ENCODE measurements at places on chromosomes 11 and 22. TPM values are rescaled to one million over a fixed set of nuclear protein-coding genes. Genes with fewer than 3 reads are reported as not detected.

GRCh38 chr11:128624269-128625175 is 37.2 kb upstream of the ETS1 start:
- no peak for DNase-seq

- DNase-seq: peak; percentile 97
Measured at GRCh38 chr11:12182676-12183541, 72.5 kb downstream of the MICAL2 start.

- peak; percentile 46 for DNase-seq
Measured at GRCh38 chr11:58829786-58830185, 14.7 kb downstream of the GLYATL2 start.

DNA sequence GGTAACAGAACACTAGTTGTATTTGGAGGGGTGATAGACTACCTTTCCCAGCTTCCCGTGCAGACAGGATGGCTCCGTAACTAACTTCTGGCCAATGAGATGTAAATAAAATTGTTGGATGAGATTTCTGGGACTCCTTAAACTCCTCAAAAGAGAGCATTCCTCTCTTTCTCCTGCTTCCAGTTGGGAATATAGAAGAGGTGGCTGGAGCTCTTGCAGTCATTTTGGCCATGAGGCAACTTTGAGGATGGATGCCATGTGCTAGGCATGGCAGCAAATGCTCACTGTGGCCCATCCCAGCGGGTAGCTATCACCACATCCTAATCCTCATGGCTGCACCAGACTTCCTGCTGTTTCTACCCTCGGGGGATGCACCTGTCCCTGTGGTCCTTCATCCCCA is 7.4 kb downstream of the MB start:
- no peak for DNase-seq

GRCh38 chr11:69209421-69210309 is 53.9 kb downstream of the SMIM38 start:
- DNase-seq: no peak

GRCh38 chr22:34903416-34903815 is 162.5 kb upstream of the ISX start:
- no peak for DNase-seq

OR8D1 gene
- not detected for total RNA-seq

MMP3 gene
- 37.4 TPM for total RNA-seq

DNA sequence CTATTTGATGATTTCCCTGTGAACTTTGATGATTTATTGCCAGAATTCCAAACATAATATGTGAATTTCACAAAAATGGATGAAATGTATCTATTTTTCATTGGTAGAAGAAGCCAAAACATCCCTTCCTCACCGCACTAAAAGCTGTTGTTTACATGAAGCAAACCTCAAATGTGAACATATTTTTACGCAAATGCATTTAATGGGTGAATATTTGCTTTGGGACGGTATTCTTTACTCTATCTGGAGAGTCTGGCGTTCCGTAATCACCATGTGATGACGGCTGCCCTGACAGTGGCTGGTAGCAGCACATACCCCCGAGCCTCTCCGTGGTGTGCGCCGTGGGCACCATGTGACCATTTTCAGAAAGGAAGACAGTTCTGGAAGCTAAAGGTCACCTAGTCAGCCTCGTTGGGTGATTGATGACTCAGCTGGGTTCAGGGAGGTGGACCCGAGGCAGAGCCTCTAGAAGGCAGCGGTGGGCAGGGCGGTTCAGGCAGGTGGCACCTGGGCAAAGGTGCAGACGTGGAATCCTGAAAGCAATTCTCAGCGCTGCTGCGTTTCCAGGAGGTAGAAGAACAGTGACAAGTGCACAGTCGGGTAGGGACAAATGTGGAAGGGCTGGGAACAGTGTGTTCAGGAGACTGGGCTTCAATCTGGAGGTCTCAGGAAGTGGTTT is 45.3 kb downstream of the PPARA start:
- DNase-seq: no peak

DNA sequence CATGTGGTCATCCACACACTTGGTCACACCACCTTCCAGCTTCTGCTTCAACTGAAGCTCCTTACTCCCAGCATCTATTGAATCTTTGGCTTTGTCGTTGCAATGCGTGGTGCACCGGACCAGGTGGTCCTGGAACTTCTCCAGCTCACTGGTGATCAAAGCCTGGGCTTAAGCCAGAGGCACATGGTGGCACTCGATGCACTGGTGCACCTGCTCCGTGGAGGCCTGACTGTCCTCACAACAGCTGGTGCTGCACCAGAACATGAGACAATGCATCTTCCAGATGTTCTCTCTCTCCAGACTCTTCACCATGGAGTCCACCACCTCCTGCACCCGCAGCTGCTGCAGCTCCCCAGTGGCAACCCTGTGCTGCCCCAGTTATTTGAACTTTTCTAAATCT is 56.0 kb downstream of the CELSR1 start:
- DNase-seq: no peak

DNA sequence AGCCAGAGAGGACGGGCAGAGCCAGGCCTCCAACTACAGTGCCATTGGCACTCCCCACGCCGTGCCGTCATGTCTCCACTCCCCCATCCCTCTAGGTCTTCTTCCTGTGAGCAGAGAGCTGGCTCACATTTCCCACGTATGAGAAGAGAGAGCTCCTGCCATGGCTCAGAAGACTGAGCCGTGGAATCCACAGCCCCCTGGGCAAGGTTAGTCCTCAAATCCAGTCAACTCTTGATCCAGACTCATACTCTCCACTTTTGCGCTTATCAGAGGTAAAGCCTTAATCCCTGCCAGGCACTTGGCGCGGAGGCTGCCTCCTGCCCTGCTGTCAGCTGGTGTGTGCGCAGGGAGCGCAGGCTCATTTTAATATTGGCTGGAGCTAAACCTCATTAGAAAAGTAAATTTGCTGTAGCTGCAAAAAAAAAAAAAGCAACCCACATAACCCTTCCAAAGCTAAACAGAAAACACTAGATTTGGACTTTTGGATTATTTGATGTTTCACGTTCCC is 4.7 kb downstream of the B3GAT1 start:
- no peak for DNase-seq

- no peak for DNase-seq
Measured at GRCh38 chr11:83979593-83979992, 693.4 kb upstream of the CCDC90B start.

DNA sequence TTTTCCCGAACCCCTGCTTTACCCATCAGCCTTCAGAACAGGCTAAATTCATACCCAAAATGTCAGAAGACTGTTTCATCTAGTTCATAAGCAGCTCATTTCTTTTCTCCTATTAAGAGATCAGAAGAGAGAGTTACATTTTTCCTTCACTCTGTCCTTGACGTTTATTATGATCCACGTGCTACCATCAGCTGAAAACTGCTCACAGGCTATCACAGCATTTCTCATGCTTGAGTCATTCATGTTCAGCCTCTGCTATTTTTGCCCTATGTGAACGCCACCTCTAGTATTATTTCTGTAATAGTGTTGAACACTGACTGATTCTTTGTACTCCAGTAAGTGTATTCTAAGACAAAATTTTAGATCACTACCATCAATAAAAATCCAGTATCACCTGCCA is 51.9 kb downstream of the SLC1A2 start:
- DNase-seq: peak; percentile 76

- peak; percentile 76 for DNase-seq
Measured at GRCh38 chr11:131748151-131749050, 378.0 kb downstream of the NTM start.

DNA sequence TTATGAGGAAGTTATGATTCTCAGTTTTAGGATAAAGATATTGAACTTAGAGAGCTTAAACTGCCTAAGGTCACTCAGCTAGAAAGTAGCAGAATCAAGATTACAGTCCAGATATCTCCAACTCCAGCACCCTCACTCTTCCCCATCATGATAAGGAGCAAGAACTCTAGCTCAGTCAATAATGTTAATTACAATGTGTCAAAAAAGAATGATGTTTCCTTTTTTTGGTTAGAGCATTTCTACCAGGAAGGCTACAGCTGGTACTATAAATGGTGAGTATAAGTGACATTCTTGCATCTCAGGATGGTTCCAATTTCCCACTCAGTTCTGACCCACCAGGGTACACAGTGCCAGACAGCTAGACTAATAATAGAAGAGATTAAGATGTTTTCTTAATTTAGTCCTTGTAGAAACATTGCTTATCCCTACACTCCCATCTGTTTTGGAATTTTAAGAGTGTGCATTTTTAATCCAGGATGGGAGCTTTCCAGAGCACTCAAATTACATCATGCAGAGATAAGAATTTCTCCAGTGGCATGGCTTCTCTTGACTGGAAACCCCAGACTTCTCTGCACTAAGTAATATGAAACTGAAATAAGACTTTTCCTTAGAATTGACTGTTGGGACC is 21.6 kb upstream of the BBOX1 start:
- no peak for DNase-seq

ASCC2 gene
- 67.4 TPM for total RNA-seq

GRCh38 chr11:65439331-65440181 is 17.0 kb downstream of the NEAT1 start:
- no peak for DNase-seq

DNA sequence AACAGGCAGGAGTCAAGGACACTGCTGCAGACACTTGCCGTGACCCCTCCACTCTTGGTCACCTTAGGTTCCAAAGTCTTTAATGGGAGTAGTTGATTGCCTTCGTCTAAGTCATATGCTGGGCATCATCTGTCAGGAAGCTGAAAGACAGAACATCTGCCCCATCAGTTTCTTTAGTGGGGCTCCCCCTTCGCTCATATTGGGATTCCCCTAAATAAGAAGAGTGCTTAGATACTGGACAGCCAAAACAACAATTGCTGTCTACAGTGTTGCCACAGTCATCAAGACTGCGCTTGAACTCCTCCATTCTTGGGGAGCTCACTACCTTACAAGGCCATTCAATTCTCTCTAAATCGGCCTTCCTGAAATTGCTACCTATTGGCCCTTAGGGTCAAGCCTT is 58.5 kb downstream of the UBASH3B start:
- no peak for DNase-seq

- no peak for DNase-seq
Measured at GRCh38 chr11:130766650-130767565, 149.4 kb downstream of the SNX19 start.

OR4D5 gene
- total RNA-seq: not detected

DNA sequence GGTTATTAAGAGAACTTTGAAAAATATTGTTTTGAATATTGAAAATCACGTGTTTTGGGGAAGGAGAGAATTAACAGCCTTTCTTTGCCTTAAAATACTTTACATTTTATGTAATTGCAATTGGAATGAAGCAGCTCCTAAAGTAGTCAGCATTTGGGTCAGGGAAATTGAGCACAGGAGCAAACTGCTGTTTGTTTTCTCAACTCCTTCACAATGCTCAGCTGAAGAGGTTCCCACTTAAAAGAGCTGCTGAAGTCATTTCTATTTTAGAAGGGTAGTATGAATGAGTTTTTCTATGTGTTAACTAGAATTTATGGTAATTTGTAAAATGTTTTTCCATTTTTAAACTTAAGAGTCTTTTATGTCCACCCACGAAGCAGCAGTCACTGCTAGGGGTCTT is 8.1 kb upstream of the UCP2 start:
- DNase-seq: no peak

MYRF gene
- total RNA-seq: 0.23 TPM

Data from HFFc6 (cell line).